Mucosa of descending colon (tissue), 3 donors: ENCODE measurements at places on chromosomes 3 and 15.
A peak's percentile ranks its signal among the peaks of the same experiment; 100 is the strongest.

DNA sequence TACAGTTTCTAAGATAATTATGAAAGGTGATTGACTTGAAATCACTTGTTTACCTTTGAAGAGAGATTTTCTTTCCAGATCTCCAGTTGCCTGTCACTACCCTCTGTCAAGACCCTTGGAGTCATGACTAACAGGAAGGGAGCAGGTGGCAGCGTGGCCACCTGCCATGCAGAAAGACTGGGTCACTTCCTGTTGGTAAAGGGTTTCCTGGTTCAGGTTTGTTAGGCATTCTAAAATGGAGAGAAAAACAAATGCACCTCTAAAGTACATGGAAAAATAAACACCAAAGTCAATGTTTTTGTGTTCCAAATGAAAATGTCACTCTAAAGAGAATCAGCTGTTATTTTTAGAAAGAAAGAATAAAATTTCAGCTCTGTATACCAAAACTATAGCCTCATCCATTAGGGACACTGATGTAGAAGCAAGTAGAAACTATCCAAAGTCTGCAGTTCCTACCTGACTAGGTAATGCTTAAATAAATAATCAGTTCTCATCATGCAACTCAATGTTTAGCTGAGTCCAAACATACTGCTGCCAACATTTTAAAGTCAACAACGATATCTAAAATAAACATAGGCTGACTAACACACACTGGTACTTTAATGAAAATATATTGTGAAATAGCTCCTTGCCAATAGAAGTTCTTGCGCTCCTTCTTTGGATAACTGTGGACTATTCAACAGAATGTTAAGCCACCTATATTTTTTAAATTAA is 23.9 kb upstream of the TM4SF1 start:
- no peak for DNase-seq

- no peak for DNase-seq
These were observed 48.3 kb downstream of the PRTG start for GRCh38 chr15:55694652-55695150.

- DNase-seq: no peak
These were observed 434.0 kb downstream of the EPHB1 start for GRCh38 chr3:135229018-135229495.

DNA sequence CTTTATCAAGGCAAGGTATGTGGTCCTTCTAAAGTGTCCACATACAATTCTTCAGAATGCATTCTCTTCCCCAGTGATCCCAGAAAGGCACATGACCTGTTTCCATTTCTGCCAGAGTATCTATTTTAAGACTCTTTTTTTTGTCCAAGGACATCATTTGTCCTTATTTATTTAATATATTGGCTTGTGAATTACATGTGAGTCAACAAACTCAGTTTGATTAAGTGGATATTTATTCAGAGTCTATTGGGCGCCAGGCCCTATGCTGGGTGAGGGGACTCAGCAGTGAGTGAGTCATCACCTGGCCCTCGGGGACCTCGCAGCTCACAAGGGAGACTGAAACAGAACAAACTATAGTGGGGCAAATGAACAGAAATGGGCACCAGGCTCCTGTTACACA is 136.8 kb downstream of the SNRK start:
- no peak for DNase-seq

DNA sequence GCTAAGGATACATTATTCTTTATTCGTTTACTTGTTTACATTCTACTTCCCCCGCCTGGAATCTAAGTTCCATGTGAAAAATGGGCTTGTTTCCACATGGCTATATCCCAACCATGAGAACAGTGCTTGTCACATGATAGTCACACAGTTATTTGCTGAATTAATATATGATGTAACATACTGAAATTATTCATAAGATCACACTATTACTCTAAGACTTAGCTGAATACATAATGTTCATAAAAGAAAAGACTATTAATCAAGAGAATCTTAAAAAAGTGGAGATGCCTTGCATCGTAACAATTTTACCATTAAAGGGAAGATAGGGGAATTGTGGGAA is 6.5 kb downstream of the PBRM1 start:
- DNase-seq: no peak

DNA sequence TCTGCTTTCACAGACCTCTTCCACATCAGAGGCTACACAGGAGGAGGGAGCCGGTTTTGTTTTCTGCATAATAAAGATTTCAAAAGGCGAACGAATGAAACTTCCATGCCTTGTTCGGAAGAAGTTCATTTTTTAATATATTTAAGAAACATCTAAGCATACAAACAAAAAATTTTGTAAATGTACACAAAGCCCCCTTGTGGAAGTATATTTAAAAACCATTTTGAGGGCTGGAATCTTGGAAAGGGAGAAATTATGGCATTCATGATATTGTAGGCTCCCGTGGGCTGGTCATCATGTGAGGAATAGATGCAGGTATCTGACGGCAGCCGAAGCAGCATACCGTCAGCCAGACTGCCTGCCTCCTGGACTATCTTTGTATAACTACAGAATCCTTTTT is 90.4 kb downstream of the MECOM start:
- no peak for DNase-seq

DNA sequence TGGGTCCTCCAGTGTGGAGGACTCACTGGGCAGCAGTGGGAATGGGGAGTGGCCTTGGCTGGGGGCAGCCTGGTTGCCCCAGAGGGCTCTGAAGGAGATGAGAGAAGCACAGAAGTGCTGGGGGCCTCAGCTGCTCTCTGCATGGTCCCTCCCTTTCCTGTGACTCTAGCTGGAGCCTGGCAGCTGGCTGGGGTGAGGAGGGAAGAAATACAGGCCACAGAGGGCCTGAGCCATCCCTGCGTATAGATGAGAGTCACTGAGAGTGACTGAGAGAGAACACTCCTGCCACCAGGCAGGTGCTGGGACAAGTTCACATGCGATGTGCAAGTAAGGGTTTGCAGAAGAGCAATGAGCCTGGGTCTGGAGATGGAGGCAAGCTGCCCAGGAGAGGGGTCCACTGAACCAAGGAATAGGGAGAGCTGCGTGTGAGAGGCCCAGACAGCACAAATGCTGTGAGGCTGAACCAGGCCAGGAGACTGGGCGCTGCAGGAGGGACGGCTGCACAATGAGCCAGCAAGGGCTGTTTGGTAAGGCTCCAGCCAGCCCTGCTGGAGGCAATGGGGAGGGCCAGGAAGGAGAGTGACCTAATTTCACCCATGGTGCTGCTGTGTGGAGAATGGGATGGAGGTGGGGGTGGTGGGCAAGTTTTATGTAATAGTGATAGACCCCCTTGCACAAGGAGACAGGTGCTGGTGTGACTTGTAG is 87.2 kb downstream of the CLSTN2 start:
- no peak for DNase-seq

DNA sequence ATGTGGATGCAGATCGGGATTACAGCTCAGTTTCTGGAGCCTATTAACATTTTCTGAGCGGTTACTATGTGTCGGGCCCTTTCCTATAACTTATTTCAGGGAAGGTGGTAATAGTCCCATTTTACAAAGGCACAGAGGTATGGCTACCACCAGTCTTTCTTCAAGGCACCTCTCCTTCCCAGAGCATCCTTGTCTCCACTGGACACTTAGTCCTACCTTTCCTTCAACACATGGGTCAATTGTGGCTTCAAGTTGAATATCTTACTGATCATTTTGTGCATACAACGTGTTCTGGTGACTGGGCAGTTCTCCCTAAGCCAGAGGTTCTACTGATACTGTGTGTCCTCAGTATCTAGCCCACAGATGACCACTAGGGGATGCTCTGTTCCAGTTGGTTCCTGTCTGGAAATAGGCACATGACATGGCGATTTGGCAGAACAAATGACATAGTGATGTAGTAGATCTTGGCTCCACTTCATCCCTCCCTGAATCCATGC is 60.7 kb upstream of the CMTM8 start:
- DNase-seq: no peak

DNA sequence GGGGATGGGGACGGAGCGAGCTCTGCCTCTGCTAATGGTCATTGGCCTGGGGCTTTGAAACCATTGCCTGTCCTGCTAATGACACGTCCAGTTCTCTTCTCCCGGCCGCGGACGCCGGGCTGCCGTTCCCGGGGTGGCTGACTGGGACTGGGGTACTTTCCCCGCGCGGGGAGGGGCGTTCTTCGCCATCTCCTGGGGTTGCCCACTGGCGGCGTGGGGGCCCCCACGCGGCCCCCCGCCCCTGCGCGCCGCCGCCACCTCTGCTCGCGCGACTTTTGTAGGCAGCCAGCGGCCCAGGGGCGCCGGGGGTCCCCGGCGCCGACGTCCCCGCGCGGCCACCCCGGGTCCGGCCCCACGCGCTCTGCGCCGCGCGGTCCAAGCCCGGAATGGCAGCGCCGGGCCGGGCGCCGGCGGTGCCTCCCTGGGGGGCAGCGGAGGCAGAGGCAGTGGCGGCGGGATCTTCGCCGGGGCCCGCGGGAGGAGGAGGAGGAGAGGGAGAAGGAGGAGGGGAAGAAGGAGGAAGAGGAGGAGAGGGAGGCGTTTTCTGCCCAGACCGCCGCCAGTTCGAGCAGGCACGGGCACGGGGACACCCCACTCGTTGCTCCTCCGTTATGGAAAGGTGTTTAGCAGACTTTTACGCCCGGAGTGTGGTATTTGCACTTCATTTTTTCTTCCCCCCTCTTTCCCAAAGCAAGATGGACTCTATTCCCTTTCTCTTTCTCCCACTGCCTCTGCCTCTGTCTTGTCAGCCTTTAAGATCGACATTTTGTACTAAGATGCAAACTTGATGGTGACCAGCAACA is 2.3 kb downstream of the BBX start:
- peak; percentile 64 for DNase-seq

- no peak for DNase-seq
These were observed 84.0 kb upstream of the LIMD1 start for GRCh38 chr3:45510519-45510918.

GRCh38 chr3:98807011-98807410 is 43.9 kb downstream of the ST3GAL6 start:
- DNase-seq: no peak

DNA sequence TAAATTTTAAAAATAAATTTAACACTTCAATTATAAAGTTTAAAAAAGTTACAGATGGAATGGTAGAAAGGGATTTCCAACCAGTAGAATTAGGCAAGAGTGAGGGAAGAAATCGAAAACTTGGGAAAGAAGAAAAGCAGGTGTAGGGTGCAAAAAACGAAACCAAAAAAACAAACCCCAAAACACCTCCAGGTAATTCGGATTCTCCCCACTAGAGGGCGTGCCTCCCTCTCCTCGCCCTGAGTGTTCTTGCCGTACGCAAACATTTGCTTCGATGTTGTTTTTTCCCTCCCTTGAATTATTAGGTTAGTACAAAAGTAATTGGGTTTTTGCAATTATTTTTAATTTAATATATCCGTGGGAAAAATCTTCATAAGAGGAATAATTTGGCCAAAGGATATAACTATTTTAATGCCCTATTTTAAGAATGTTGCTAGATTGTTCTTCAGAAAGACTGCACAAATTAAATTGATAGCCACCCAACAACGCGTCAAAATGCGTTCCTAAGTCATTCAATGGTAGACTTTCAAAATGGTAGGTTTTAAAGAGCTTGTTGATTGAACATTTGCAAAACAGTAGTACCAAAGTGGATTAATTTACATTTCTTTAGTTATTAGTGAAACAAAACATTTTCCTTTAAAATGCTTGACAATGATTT is 63.7 kb downstream of the SLC30A4 start:
- DNase-seq: peak; percentile 92

GRCh38 chr15:45640616-45641015 is 5.8 kb downstream of the SQOR start:
- DNase-seq: no peak

GRCh38 chr15:72591361-72591760 is 63.1 kb upstream of the GOLGA6B start:
- DNase-seq: no peak

- DNase-seq: peak; percentile 50
These were observed 21.8 kb downstream of the METTL6 start for GRCh38 chr3:15405448-15406050.
